Stimulated activated CD4-positive, alpha-beta T cell treated with anti-CD3 and anti-CD28 coated beads, Interleukin-15, amount 100 ng/mL, for 1 hour (primary cell): ENCODE measurements at places on chromosomes 12 and 14.

- no peak for DNase-seq
These were observed 101.3 kb downstream of the SLC6A15 start for GRCh38 chr12:84811291-84811690.

GRCh38 chr12:52130711-52131110 lies 51.2 kb downstream of the SMIM41 start:
- no peak for DNase-seq

GRCh38 chr12:55642267-55642666 lies 5.6 kb downstream of the OR10P1 start:
- DNase-seq = no peak

DNA sequence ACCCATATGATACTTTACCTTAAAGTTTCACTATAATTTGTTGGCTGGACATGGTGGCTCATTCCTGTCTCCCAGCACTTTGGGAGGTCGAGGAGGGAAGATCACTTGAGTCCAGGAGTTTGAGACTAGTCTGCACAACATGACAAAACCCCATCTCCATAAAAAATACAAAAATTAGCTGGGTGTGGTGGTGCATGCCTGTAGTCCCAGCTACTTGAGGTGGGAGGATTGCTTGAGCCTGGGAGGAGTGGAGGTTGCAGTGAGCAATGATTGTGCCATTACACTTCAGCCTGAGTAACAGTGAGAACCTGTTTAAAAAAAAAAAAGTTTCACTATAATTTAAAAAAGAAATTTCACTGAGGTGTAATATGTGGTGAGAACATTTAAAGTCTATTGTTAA lies 21.2 kb downstream of the DERA start:
- DNase-seq = no peak

GRCh38 chr12:95319694-95320331 lies 102.2 kb downstream of the VEZT start:
- no peak for DNase-seq

GRCh38 chr12:50174971-50175715 lies 8.0 kb upstream of the CERS5 start:
- DNase-seq = no peak

- no peak for DNase-seq
These were observed 64.6 kb downstream of the B4GALNT3 start for GRCh38 chr12:524167-524951.

GRCh38 chr12:33967760-33968159 lies 54.5 kb upstream of the ALG10 start:
- no peak for DNase-seq

- DNase-seq = no peak
These were observed 137.4 kb downstream of the TPH2 start for GRCh38 chr12:72075891-72076557.

DNA sequence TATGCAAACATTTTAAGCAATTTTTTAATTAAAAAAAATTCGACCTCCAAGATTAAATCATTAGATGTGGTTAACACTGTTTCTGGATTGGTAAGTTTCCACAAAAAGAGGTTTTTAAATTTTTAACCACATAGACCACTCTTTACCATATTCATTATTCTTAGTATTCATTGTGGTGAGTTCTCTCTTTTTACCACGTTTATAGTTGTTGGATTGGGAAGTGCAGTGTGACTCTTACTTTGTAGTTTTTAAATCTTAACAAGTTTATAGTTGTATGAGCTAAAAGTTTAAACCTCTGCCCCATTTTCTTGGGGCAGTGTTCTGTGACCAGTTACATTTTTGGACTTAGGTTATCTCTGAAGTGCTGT lies 8.6 kb downstream of the ATP2A2 start:
- DNase-seq = no peak

DNA sequence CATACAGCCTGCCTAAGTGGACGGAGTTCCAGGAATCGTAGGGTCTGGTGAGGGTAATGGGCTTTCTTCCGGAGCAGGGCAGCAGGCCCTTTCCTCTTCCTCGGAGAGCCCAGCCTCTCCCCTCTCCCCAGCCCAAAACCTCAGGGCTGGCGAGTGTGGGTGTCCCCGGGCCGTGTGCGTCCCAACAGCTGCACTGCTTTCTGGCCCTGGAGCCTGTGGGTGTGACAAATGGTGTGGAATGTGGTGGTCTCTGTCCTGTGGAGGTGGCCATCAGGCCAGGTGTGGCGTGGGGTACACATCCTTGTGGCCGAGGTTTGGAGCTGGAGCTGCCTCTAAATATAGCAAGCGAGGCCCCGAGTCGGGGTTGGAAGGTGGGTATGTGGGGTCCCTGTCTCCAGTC lies 8.5 kb downstream of the ORAI1 start:
- no peak for DNase-seq

DNA sequence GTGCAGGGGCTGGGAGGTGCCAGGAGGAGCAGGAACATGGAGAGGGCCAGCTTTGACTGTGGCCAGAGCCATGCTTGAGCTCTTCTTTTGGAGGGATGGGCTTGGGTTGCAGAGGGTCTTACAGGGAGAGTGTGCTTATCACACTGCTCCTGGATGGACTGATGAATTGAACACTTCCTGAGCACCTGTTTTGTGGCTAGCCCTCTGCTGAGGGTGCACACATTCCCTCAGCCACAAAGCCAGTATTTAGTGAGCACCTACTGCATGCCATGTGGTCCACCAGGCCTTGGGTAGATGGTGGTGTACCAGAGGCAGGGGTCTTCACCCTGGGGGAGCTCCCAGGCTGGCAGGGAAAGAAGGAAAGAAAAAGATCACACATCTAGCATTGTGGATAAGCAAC lies 118.9 kb downstream of the SLC25A47 start:
- no peak for DNase-seq

- DNase-seq = no peak
These were observed 8.8 kb downstream of the SMOC1 start for GRCh38 chr14:69887740-69888657.

GRCh38 chr14:59190372-59190771 lies 1.9 kb downstream of the DAAM1 start:
- no peak for DNase-seq
